GM19239 (cell line): ENCODE measurements at places on chromosomes 1 and 21.

DNA sequence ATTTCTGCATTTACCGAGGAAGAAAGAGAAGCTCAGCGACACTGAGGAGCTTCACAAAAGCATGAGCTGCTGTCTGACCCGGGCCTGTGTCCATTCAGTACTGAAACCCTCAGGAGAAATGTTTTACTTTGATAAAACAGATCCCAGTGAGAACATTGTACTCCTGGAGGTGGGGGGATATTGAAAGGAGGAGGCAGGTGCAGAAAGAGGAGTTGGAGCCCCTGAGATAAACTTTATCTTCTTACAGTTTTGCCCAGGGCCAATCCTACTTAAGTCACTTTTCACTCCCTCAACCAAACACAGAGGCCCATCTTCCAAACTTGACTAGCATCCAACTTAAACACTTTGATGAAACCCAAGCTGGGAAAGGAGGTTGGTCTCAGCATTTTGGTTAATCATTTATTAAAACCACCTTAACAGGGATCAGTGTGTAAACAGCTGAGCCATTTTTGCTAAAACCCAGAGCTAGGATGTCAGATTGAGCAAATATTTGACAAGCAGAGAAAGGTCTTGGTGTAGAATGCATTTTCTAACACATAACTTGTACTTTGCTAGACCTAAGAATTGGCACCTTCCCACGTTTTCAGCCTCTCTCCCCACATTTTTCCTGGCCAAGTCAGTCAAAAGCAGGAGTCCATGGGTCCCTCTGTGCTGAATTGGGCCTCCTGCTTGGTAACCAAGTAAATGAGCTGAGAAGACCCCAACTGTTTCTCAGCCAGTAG, 32.5 kb upstream of the SARS1 start:
- no peak for DNase-seq

DNA sequence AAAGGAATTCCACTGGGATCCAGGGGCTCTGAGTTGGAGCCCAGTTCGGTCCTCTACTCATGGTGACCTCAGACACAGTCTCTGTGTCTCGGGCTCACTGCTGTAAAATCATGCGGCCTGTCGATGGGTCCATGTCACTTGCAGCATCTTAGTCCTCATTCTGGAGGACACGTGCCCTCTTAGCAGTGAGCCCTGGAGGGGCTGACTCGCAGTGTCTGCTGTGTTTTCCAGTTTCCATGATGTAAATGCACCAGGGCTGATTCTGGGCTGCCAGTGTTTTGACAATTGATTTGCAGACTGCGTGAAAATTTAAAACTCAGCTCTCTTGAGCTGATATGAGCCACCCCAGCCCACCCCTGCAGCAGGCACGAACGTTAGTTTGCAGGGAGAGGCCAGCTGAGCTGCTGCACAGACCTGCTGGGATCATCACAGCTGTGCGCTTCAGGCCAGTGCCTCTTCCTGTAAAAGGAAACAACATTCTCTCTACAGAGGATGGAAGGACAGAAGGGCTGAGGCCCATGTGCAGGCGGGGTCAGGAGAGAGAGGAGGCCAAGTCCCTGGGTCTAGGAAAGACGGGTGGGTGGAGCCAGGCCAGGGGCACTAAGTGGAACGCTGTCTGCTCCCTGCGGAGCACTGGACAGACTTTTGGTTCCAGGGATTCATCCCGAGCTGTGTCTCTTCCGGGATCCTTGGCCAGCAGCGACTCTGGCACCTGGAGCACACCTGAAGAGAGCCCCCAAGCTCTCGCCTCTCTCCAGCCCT, 42.6 kb downstream of the RSPH1 start:
- no peak for DNase-seq

- DNase-seq, result no peak
Measured at GRCh38 chr1:2566101-2567045, 10.2 kb downstream of the TNFRSF14 start.

- DNase-seq, result no peak
Measured at GRCh38 chr1:221032637-221033280, 153.5 kb downstream of the HLX start.

DNA sequence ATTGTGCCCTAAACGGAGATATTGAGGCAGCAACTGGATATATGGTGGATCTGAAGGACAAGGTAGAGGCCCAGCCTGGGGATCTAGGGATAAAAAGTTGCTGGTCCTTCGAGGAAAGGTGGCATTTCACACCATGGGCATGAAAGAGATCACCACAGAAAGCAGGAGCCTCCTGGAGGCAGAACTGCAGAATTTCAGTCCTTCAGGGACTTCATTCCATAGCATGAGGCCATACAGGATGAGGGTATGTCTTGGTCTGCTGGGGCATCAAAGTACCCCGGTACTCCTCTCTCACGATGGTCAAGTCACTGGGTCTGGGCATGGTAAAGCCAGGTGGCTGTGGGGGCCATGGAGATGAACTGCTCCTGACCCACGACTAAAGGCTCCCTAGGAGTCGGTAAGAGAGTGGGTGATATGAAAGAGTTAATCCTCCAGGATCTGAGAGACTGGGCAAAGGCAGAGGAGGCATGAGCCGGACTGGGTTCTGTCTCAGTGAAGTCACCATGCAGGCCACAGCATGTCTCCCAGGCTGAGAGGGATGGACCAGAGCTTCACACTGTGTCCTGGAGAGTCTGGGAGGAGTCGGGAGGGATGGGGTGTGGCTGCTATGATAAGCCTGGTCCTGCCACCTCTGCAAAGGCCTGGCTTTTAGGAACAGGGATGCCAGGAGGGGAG, 5.8 kb upstream of the SPRR5 start:
- DNase-seq, result no peak

DNA sequence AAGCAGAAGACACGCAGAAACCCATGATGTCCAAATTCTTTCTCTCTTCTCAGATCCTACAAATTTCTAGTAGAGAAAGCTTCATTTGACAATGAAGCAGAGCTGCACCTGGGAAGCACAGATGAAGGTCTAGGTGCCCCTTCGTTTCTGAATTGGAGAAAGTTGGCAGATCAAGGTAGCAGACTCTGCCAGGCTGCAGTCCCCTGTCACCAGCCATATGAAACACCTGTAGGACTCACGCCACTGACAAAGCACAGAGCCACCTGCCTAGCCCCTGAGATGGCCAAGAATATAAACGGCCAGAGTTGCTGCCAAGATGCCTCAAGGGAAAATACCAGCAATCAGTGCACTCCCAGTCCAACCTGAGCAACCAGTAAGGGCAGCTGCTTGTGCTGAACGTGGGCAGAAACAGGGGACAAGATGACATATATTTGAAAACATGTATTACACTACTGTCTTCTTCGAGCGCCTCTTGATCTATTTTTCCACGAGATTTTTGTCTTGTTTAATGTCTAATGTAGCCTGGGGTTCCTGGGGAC, 20.6 kb upstream of the PLEKHA6 start:
- DNase-seq, result no peak

- DNase-seq, result no peak
Measured at GRCh38 chr1:174815036-174815435, 184.7 kb upstream of the CACYBP start.

DNA sequence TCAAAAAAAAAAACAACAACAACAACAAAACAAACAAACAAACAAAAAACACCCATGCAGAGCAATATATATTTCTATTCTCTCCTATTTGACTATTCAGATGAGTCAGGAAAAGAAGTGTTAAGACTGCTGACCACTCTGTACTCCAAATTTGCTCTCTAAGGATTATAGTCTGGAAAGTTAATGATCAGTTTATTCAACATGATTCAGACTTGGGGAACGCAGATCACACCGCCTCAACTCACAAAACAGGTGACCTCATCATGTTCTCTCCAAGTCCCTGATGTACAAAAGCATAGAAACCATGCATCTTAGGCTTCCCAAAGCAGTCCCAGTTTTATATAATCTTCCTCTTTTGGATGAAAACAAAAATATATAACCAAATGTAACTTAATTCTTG, 51.9 kb upstream of the PRRC2C start:
- DNase-seq, result no peak

DNA sequence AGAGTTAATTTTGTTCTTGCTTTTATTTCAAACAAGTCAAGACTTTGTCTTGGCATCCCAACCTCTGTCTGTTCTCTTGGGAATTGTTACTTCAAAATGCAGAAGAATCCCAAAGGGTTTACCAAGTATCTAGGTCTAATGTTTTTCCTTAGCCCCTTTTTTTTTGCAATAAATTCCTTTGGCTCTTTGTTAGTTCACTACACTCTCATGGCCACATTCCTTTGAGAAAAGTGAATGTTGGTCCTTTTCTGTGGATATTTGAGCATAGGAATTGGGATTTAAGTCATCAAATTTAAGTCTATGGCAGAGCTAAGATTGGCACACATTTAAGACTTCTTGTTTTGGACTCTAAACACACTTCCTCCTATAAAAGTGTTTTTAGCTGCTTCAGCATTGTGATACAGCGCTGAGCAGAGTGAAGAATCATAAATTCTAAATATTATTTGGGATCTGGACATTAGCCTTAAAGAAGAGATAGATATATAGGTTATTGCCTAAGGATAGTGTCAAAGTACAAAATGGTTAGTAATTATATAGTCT, 1.9 kb downstream of the BTF3L4 start:
- no peak for DNase-seq

DNA sequence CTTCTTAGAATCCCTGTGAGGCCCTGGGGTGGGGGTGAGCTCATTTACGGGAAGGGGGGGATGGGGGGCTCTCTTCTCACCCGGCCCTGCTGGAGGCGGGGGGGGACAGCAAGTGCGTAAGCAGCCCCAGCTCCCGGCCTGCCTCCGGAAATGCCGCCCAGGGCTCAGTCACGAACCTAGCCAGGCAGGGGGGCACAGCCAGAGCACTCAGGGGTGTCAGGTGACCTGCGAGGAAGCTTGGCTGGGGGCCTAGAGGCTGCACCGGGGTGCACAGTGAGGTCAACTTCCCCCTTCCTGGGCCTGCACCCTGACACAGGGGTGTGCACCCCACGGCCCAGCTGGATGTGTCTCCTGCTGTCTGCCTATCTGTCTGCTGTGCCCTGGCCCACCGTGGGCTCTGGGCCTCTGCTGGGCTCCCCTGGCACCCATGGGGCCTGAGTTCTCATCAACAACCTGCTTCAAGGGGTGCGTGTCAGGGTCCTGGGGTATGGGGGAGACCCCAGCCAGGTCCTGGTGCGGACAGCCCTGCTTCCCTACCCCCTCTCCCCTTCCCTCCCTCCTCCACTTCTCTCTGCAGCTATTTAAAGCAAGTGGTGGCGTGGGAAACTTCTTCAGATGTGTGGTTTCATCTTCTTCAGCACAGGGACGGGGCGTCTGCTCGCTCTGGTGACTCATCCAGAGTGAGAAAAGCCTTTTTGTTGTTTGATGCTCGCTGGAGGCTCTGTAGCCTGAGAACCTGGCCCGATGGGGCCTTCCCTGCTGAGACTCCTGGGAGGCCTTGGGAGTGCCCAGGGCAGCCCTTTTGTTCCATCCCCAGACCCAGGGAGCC, 92.5 kb upstream of the RUNX3 start:
- peak; percentile 62 for DNase-seq

- DNase-seq, result no peak
Measured at GRCh38 chr21:41656946-41657525, 109.8 kb downstream of the RIPK4 start.

GRCh38 chr1:181151378-181152326, 63.2 kb downstream of the IER5 start:
- DNase-seq, result no peak

DNA sequence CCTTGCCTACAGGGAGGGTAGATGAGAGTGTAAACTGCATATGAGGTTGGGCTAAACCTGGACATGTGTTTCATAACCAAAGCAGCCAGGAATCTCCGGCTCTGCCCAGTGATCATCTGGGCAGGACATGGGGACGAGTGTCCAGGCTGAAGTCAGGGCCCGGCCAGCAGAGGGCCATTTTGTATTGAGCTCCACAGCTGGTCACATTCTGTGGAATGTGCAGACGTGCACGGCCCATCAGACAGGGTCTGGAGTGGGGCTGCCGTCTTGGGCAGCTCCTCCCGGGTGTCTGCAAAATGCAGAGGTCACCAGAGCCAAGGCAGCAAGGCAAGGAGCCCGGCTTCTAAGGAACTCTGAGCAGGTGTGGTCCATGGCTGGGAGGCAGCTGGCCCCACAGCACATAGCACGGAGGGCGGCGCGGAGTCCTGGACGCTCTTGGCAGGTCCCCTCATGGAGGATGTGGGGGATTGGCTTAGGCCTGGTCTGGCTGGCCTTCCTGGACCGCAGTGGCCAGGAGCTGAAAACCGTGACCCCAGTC, 6.2 kb downstream of the LRRC3 start:
- DNase-seq, result no peak
